ENCODE measurements at places on chromosomes 2 and 18.

DNA sequence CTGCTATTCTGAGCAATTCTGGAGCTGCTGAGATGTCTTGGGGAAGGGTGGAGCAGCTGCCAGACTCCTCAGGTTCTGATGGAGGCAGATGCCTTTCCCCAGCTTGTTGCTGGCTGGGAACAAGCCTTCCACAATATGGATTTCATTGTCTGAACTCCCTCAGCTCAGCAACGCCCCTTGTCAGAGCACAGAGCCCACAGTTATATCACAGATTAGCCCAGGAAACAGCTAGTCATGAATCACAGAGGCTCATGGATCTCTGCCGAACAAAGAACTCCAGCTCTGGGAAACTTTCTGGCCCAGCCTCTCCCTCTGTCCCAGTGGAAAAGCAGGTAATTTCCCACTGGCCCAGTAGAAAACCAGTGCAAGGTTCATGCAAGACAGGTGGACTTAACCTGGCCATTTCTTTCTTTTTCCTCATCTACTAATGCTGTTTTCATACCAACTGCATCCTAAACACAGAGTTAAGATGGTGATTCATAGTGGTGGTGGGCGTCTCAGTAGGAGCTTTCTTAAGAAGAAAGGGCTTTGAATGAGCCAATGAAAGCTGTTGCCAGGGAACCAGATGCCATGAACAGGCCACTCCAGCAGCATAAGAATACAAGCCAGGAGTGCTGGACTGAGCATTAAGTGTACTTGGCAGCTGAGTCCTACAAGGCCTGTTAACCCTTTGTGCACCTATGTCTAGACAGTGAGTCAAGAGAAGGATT, 8.7 kb upstream of the KIAA2012 start:
- DNase-seq = no peak

GRCh38 chr2:2536416-2537056, 205.5 kb upstream of the MYT1L start:
- no peak for DNase-seq

DNA sequence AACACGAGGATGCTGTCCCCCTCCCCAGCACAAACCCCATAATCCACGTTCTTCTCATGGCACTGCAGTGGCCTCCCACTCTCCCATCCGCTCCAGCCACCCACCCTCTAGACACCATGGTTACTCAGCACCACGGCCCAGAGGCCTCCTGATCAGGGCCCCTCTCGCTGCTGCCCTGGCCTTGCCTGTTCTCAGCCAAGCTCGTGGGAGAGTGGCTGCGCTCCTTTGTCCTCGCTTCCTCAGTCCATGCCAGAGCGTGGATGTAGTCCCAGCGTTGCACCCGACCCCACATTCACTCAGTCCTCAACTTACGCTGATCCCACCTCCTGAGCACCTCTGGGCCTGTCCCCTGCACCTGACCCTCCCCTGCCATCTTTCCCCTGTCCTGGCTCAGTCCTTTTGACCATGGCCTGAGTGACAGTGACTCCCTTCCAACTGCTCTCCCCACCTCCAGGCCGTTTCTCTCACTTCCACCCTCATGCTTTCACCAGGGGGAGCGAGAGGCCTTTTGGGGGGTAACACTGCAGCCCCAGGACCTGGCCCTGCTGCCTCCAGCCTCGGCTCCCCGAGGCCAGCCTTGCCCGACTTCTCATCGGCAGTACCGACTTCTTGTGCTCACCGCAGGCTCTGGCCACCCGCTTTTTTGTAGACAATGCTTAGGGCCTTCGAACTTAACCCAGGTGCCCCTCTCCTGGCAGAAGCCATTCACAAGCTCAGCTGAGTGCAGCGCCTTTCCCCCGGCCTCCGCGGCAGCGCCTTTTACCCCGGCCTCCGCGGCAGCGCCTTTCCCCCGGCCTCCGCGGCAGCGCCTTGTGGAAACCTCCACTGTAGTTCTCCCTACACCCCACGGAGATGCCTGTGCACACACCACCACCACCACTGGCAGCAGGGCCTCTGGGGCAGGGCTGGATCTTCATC, 131.4 kb downstream of the CLIP4 start:
- DNase-seq = no peak

DNA sequence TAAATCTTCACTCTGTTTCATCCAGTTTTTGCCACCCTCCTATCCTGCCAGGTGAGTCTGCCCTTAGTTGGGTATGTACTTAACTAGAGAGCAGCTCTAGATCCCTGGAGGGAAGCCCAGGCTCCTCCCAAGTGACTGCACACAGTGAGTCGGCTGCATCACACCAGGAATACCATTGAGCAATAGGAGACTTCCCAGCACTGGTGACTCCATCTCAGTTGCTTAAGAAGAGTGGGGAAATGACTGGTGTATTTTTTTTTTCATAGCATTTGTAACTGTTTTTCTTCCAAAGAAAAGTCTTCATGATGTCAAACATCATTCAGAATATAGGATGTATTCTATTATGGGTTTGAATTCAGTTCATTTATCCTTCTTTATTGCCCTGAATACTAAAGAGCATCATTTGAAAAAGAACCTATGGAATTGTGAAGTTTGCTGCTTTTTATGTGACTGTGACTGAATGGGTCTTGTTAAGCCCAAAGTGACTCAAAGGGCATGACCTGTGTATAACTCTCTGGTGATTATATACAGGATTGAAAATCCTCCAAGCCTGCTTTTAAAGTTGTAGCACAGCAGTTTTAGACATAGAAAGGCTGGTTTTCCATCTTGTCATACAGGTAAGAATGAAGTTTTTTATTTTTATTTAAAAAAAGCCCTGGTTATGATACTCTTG, 84.3 kb downstream of the MAP3K20 start:
- DNase-seq = no peak

- DNase-seq = no peak
Measured at GRCh38 chr2:28233164-28233676, 159.4 kb upstream of the FOSL2 start.

All from activated T-cell treated with anti-CD3 and anti-CD28 coated beads for 1 hour (primary cell).